ENCODE measurements at places on chromosomes 6 and 20. TPM values are rescaled to one million over a fixed set of nuclear protein-coding genes. Genes with fewer than 3 reads are reported as not detected.

GRCh38 chr20:47859278-47859677, 74.0 kb upstream of the SULF2 start:
- no peaks in the 10 kb centered on the region for H3K36me3 ChIP-seq
- peaks cover 15% of the 10 kb centered on the region for H3K4me1 ChIP-seq
- no peak for DNase-seq
- no peaks in the 10 kb centered on the region for H3K27me3 ChIP-seq
- H3K27ac ChIP-seq = no peak overlapping the region
- H3K4me3 ChIP-seq = no peak overlapping the region

- no peaks in the 10 kb centered on the region for H3K36me3 ChIP-seq
- H3K27ac ChIP-seq = no peak overlapping the region
- DNase-seq = no peak
- no peak overlapping the region for H3K4me3 ChIP-seq
These were observed 42.3 kb upstream of the TRERF1 start for GRCh38 chr6:42493914-42494539.

GRCh38 chr6:11212664-11213063, 19.8 kb downstream of the NEDD9 start:
- DNase-seq = no peak
- H3K4me1 ChIP-seq = no peaks in the 10 kb centered on the region
- H3K27ac ChIP-seq = no peak overlapping the region
- H3K4me3 ChIP-seq = no peak overlapping the region
- no peaks in the 10 kb centered on the region for H3K36me3 ChIP-seq

DNA sequence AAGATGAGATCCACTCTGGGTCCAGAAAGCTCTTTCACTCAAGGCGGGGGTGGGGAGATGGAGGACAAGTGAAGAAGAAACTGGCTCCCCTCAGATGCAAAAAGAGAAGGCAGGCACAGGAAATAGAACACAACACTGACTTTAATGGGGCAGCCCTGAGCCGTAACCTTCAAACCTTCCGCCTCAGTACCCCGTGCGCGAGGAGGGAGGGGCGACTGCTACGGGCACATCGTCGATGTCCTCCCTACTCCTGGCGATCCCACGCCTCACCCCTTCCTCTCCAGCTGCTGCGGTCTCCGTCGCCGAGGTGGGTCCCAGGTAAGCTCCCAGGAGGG, 3.9 kb downstream of the SPEF1 start:
- H3K4me3 ChIP-seq = no peak overlapping the region
- DNase-seq = no peak
- H3K36me3 ChIP-seq = no peaks in the 10 kb centered on the region
- H3K27ac ChIP-seq = no peak overlapping the region
- peaks cover 10% of the 10 kb centered on the region for H3K4me1 ChIP-seq

GRCh38 chr6:57421503-57421902, 104.1 kb downstream of the PRIM2 start:
- H3K27ac ChIP-seq = peak overlapping the region; percentile 67
- peak; percentile 56 for DNase-seq
- no peaks in the 10 kb centered on the region for H3K27me3 ChIP-seq

DNA sequence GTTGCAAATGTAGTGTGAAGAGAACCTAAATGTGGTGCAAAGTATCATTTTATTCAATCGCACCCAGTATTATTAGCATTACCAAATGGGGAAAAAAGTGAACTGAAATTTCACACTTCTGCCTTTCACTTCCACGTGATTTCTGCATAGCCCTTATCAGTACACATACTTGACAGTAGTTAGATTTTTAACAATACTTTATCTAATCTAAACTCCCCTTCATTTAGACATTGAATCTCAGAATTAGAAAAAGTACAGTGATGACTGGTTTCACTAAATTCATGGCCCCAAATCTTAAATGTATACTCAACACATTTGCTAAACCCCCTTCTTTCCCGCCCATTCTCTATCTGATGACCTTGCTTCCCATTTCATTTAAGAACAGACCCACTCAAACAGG, 14.3 kb downstream of the STX7 start:
- peaks cover 94% of the 10 kb centered on the region for H3K4me1 ChIP-seq
- peak overlapping the region; percentile 99 for H3K27ac ChIP-seq
- H3K36me3 ChIP-seq = peaks cover 50% of the 10 kb centered on the region
- H3K4me3 ChIP-seq = peak overlapping the region; percentile 26
- no peaks in the 10 kb centered on the region for H3K27me3 ChIP-seq

GRCh38 chr6:87029711-87030314, 65.1 kb downstream of the CGA start:
- peak; percentile 79 for DNase-seq
- no peaks in the 10 kb centered on the region for H3K27me3 ChIP-seq
- H3K4me1 ChIP-seq = no peaks in the 10 kb centered on the region
- H3K4me3 ChIP-seq = no peak overlapping the region

- H3K27ac ChIP-seq = no peak overlapping the region
- DNase-seq = no peak
- H3K27me3 ChIP-seq = no peaks in the 10 kb centered on the region
- H3K36me3 ChIP-seq = no peaks in the 10 kb centered on the region
These were observed 170.9 kb upstream of the EXOC2 start for GRCh38 chr6:863831-864230.

The CLDN20 gene
- not detected for total RNA-seq

The TEAD3 gene
- not detected for total RNA-seq

The PCK1 gene
- total RNA-seq = 2.5 TPM

The BMP5 gene
- not detected for total RNA-seq

The UST gene
- 0.15 TPM for total RNA-seq
